ENCODE measurements at places on chromosomes 7 and 10.

GRCh38 chr10:86265236-86265894, 101.2 kb downstream of the GRID1 start:
- DNase-seq, result no peak

DNA sequence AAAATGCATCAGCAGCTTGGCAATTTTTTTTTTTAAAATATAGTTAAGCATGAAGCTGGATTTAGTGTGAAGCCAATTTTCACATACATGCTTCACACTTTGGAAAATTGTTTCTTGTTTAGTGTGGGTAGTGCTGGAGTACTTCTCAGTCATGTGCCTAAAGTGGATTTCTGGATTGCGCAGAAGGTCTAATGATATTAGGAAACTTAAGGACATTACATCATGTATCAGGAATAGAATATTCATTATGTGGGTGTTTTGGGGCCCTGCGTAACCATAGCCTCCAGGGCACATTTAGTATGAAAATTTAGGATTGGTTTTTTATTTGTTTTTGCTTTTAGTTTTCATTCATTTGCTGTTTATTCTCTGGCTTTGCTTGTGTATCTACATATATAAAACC, 28.8 kb upstream of the BNIP3 start:
- no peak for DNase-seq

- no peak for DNase-seq
These were observed 817.9 kb downstream of the DNAJB9 start for GRCh38 chr7:109387530-109387929.

GRCh38 chr7:74253835-74254128, 417 bp downstream of the RFC2 start:
- DNase-seq, result no peak

DNA sequence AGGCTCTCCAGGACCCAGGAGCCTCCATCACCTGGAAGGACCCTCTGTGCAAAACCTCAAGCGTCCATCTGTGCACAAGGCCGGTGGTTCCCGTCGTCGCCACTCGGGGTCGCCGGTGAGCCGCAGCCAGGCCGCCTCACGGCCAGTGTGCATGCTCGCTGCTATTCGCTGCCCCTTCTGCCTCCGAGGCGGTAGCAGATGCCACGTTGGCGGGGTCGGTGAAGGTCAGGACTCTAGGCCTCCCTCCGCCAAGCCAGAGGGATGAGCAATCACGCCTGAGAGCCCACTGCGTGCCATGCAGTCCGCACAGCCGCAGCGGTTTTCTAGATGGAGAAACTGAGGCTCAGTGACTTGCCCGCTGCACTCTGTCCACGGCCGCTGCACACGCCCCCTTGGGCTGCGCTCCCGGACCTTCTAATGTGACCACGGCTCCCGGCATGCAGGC, 5.7 kb downstream of the UPK3B start:
- peak; percentile 79 for DNase-seq

DNA sequence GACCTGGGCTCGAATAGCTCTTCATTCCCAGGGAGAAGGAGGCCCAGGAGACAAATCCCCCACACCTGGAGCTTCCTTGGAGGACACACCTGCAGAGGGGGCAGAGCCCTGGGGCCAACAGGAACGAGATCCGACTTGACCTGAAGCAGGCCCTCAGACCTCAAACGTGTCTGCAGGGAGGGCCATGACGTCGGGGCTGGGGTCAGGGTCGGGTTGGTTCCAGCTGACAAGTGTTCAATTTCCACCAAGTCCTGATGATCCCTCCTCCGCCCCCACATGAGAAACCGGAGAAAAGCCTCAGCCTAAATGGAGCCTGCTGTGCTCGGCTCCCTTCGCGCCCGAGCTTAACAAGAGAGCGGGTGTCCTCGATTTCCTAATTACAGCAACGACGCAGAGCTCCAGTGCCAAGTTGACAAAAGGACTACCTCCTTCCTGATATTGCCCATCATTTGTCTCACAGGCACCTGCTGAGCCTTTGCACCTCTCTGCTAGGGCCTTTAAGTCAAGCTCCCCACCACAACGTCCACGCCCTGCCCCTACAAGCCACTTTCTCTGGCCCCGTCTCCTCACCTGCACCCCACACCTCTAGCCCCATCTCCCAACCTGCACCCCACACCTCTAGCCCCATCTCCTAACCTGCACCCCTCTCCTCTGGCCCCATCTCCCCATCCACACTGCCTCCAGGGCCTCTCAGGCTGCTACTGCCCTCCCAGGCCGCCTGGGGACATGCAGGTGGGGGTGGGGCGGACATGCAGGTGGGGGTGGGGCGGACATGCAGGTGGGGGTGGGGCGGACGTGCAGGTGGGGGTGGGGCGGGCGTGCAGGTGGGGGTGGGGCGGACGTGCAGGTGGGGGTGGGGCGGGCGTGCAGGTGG, 519.4 kb downstream of the GLRX3 start:
- no peak for DNase-seq

GRCh38 chr10:5490698-5491464, 8.5 kb downstream of the CALML5 start:
- DNase-seq, result no peak

DNA sequence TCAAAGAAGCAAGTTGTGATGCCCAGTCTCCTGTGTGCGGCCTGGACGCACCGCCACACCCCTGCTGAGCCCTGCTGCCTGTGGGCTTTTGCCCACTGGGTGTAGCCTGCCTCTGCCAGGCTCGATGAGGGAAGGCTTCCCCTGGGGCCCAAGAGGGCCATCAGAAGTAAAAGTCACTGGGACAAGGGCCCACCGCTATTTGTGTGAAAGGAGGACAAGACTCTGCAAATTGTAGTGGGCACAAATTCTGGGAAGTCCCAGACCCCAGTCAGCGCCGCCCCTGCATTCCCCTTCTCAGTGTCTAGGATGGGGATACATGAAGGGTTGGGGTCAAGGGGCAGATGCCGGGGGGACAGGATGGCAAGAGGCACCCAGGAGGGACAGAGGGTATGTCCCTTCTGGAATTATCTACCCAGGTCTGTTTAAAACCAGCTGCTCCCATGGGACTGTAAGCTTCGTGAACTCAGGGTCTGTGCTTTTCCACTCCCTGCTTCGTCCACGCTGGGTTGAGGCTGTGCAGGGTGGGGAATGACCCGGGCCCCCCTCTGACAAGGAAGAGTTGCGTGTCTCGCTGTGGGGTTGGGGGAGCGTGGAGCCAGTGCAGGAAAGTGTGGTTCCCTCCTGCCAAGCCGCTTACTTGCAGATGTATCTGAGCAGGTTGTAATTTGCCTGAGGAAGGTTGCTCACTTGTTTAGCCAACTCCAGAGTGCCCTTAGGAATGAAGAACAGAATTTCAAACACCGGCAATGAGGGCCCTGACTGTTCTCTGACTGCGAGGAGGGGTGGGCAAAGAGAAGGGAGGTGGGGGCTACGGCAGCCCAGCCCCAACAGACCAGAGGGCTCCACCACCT, 147.2 kb downstream of the MAPK8 start:
- DNase-seq, result peak; percentile 28

GRCh38 chr7:7201578-7202374, 19.4 kb downstream of the C1GALT1 start:
- peak; percentile 23 for DNase-seq

DNA sequence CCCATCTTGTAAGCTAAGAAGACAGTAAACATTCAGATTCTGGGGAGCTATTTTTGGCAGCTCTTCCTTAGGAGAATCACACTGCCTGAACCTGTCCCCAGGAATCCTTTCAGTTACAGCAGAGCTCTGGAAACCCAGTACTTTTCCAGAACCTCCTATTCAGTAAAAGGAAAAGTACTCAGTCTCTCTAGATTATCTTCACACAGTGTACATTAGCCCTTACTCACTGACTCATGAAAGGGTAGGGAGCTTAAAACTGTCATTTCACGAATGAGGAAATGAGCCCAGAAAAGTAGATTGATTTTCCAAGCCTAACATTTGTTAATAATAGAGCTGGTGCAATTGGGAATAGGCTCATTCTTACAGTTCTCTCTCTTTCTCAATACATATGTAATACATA, 3.9 kb upstream of the CNNM1 start:
- no peak for DNase-seq

GRCh38 chr7:15113752-15114151, 211.2 kb upstream of the DGKB start:
- no peak for DNase-seq

GRCh38 chr10:16883084-16883483, 65.9 kb upstream of the RSU1 start:
- DNase-seq, result no peak

DNA sequence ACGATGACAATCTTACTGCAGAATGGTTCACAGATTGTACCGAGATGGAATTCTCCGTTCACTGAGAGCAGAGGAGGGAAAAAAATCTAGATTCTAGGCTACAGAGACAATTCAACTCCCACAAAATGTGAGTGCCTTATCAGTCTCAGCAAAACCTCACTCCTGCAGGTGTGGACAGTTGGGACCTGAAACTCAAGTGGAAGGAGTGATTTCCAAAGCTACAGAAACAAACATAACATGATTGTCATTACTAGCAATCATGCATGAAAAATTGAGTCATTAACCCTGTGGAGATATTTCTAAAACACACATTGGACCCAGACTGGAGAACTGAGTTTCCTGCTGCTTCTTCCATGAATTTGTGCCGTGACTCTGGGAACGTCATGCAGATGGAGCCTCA, 70.3 kb downstream of the CALML3 start:
- DNase-seq, result no peak

DNA sequence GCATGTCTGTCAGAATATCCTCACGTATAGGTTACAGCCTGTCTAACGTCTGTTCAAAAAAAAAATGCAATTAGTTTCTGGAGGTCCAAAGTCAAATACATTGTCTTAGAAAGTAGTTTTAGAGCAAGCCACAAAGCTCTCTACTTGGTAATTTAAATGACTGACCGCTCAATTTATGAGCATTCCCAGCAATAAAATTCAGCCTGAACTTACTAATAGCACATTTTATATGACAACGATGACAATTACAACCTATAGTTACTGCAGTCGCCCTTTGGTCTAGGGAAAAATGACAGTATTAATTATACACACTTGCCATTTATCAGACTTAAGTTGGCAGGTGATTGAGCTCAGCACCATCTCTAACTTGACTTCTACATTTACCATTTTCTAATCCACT, 425.8 kb upstream of the STEAP1 start:
- no peak for DNase-seq

DNA sequence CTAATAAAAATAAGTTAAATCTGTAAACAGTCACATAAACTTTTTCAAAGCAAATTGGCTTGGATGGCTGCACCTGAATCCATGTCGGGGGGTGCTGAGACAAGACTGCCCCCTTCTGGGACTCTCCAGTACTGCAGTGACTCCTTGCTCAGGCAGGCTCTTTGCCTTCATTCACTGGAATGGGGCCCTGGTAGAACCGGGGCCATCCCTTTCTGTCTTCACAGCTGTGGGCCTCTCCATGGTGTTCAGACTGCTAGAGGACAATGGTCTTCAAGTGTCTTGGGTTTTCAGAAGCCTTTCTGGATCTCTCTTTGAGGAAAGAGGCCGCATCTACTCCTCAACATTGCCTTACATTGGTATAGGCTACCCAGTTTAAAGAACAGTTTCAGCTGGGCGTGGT, 16.1 kb upstream of the IMPDH1 start:
- DNase-seq, result peak; percentile 67

DNA sequence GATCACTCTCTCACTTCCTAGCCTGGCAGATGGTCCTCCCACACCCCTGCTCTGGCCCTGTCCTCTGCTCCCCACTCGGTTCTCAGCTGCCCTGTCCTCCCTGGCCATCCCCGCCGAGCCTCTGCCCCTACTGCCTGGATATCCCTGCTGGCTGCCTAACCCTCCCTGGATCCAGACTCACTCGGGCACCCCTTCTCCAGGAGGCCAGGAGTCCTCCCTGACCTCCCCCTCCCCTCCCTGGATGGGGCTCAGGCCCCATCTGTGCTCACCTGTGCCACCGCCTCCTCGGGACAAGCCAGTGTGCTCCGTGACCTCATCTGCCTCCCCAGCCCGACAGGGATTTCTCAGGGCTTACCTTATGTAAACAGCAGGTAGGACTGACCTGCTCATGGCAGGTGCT, 406.1 kb downstream of the TCERG1L start:
- DNase-seq, result no peak

DNA sequence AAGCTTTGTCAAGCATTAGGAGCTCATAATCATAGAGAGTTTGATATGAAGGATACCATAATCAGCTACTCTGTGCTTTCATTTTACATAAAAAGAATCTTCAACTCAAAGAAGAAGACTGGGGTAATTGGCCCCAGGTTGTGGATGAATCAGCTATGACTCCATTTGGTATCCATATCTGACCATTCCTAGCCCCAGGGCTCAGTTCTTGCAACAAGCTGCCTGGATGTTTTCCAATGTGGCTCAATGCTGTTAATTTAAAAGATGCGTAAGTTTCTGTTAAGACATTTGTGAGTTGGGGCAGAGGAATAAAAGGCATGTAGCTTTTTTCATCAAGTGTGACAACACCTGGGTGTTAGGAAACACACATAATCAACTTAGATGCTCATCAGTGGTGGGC, 951.1 kb downstream of the NRG3 start:
- DNase-seq, result no peak

DNA sequence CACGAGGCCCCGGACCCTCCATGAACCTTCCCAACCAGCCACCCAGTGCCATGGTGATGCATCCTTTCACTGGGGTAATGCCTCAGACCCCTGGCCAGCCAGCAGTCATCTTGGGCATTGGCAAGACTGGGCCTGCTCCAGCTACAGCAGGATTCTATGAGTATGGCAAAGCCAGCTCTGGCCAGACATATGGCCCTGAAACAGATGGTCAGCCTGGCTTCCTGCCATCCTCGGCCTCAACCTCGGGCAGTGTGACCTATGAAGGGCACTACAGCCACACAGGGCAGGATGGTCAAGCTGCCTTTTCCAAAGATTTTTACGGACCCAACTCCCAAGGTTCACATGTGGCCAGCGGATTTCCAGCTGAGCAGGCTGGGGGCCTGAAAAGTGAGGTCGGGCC, 90.6 kb upstream of the PDCD4 start:
- no peak for DNase-seq

GRCh38 chr7:138670594-138670993, 30.6 kb downstream of the SVOPL start:
- no peak for DNase-seq

DNA sequence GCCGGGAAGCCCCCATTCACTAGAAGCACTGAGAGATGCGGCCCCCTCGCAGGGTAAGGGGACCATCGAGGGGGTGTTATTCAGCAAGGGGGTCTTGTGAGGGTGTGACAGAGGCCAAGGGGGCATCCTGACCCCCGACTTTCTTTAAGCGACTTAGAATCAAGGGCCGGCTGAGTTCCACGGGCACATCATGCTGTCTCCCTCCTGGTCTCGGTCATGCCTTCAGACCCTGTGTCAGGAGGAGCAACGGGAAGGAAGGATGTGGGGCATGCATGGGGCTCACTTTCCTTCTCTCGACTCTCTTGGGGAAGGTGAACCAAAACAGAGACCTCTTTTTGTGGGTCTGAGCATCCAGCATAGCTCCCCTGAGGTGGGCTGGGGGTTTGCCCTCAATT, 2.5 kb downstream of the ACSL5 start:
- no peak for DNase-seq

DNA sequence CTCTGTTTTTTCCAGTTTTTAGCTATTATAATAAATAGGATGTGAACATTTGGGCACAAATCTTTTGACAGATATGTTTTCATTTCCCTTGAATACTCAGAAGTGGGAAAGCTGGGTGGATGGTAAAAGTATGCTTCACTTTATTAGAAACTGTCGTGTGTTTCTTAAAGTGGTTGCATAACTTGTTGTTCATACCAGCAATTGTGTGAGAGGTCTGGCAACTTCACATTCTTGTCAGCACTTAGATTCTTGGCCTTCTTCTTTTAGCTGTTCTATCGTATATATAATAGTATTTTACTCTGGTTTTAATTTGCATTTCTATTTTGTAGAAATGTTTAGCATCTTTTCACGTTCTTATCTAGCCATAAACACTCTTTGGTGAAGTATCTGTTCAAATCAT, 894.4 kb downstream of the KCNMA1 start:
- DNase-seq, result no peak

Data from GM13977 (cell line).